NK-92 treated with Interleukin-12 subunit alpha and Interleukin-12 subunit beta, amount 100 ng/mL, for 24 hours (cell line): ENCODE measurements at places on chromosomes 13 and 19.

- DNase-seq: no peak
Observed at GRCh38 chr19:28363254-28363653, 849.7 kb downstream of the UQCRFS1 start.

GRCh38 chr13:30438286-30438685 is 16.0 kb downstream of the UBE2L5 start:
- DNase-seq: no peak

GRCh38 chr13:93409816-93410215 is 183.2 kb downstream of the GPC6 start:
- no peak for DNase-seq

DNA sequence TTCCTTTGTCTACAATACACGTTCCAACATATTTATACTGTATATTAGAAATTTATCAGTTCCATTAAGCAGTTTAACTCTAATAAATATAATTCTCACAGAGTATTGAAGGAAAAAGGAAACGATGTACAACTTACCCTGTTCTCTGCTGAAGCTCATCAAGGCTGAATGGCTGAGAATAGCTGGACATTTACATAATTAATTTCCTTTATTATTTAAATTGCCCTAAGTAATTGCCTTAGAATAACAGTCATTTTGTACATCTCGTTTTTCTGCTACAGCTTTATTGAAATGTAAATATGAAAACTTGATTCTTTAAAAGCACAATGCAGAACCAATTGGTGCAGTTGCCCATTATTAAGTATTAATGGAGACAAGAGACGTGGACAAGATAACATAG is 648.3 kb upstream of the ATXN8OS start:
- DNase-seq: no peak

DNA sequence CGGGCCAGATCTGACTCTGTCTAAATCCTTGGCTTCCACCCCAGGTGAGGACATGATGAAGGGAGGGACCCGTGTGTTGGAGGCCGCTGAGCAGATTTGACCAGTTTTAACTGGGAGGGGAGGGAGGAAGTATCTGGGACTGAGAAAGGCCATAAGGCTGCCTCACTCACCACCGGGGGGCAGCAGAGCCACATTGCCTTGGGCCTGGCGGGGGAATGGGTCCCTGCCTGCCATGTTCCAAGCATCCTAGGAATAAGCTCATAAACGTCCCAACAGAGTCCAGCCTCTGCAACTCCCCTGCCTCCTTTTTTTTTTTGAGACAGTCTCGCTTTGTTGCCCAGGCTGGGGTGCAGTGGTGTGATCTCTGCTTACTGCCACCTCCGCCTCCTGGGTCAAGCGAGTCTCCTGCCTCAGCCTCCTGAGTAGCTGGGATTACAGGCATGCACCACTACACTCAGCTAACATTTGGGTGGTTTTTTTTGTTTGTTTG is 15.5 kb downstream of the MAST3 start:
- DNase-seq: peak; percentile 67

GRCh38 chr19:49119411-49120324 is at the start of gene PPFIA3:
TSS of gene PPFIA3 (plus strand) at chr19:49119544. CDS start at chr19:49127874, 8,330 bp downstream.
- DNase-seq: no peak

DNA sequence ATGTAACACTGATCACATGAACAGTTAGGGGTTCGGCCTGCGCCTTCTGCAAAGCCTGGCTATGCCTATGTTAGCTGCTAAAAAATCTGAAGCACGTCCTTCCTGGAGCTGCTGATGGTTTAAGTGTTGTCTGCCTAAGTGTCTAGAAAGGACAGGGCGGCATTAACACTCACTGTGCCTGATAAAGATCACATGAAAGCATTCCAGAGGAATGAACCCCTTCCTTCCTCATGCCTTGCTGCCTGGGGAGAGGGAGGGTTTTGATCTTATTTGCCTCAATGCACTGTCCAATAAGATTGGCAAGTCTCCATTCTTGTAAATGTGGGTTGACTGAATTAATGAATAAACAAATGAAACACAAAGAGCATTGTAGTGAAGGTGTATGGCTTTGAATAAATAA is 5.2 kb downstream of the DOCK9 start:
- no peak for DNase-seq

- no peak for DNase-seq
Observed at GRCh38 chr13:64397701-64398100, 2832.4 kb downstream of the PCDH9 start.
